Fibroblast of skin of abdomen (primary cell): ENCODE measurements at places on chromosomes 12 and 14.

- no peak for DNase-seq
Observed at GRCh38 chr14:95668235-95668772, 17.9 kb upstream of the TCL1B start.

- no peak for DNase-seq
Observed at GRCh38 chr14:81565441-81566290, 32.0 kb upstream of the SEL1L start.

GRCh38 chr12:121845701-121846100, 13.0 kb downstream of the HPD start:
- no peak for DNase-seq

DNA sequence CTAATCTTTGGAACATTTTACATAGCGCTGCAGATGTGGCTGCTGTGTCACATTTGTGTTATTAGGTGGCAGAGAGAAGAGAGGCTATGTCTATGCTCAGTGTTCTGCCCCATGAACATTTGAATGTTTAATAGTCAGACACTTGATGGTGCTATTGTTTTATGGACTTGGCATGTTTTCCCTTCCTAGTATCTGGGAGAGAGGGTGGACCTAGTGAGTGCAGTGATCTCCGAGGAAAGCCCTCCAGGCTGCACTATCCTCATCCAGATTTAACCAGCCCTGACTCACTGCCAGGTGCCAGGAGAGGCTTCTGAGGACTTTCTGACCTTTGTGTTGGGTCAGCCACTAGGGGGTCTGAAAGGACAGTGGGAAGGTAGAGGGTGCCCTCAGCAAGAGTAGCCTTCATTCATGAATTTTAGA, 24.3 kb downstream of the ZFC3H1 start:
- DNase-seq = no peak

DNA sequence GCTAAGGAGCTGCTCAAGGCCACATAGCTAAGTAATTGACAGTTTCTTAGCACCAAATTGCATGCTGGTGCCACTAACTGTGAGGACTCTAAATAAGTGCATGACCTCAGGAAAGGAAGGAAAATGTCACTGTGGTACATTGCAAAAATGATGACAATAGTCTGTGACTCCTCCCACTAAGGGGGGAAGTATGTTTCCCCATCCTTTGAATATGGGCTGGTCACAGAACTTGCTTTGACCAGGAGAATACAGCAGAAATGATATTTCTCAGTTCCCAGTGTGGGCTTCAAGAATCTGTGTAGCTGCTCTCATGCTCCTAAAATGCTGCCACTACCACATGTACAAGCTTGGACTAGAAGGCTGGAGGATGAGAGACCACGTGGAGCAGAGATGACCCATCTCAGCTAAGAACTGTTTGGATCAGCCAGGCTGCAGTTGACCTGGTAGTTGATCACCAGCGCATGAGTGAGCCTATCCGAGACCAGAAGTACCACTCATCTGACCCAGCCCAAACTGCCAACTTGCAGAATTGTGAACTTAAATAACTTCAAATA, 42.2 kb upstream of the NOS1 start:
- no peak for DNase-seq

DNA sequence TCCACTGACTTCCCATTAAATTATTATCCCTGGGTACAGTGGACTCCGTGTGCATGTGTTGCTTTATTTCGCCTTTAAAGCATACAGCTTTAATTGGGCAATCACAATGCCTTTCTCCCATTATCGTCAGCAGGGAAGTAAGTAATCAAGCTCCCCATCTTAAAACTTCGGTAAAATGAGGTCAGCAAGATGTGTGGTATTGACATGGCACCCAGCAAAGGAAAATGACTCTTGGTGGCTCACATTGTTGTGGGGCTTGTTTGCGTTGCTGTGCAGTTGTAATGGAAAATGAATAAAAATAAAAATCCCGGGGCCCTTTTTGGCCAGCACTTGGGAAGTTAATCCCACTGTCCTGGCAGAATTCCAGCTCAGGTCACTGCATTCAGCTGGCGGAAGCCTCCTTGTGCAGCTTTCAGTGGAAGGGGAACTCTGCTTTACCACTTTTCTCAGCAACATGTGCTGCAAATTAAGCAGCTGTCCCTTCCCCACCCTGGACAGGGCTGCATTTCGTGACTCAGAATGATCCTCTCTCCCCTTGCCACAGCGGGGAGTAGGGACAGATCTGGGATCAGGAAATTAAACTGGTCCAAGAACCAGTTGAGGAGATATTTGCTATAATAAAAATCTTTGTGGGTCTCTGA, 13.9 kb upstream of the ATP2A2 start:
- peak; percentile 86 for DNase-seq

- no peak for DNase-seq
Observed at GRCh38 chr14:73753887-73754795, 40.0 kb upstream of the PNMA1 start.

DNA sequence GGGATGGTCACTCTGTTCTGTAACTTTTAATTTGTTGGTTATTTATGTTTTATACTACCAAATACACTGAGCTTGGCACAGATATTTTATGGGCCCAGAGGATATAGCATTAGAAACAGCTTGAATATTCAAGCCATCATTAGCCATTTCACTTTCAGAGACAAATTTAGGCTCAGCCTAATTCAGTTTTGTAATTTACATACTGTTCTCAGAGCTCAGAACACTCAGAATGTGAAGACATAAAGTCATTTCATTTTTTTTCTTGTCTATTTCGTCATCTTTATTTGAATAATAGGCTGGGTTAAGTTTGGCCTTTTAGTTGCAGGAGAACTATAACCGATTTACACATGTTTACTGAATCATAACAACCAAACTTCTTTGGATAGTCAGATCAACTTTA, 361.7 kb downstream of the SNAPC1 start:
- no peak for DNase-seq

DNA sequence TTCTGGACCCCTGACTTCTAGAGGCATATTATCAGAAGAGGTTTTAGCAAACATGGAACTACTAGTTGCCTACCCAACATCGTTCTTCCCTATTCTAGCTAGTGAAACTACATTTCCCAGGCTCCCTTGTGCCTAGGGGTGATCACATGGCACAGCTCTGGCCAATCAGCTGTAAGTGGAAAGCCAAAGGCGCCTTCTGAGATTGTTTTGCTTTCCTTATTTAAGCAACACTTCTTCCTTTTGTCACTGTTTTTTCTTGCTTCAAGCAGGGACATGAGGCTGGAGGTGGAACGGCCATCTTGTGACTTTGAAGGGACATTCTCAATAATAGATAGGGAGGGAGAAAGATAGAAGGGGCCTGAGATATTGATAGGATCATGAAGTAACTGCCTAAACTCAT, 136.7 kb downstream of the ZNF664 start:
- DNase-seq = no peak

DNA sequence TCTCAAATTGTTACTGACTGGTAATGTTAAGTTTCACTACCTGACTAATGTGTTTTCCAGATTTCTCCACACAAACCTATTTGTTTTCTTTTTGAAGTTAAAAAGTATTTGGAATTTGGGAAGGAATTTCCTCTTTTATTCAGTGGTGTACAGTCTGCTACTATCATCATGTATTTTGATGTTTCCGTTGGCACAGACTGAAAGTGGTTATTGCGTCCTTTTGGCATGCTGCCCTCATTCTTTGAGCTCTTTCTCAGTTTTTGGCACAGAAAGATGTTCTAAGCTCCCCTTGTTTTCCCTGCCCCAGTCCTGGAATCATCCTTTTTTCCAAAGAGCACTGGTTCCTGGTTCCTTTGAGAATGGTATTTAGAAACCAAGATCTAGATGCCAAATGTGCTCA, 31.4 kb upstream of the RTRAF start:
- DNase-seq = peak; percentile 30

- DNase-seq = no peak
Observed at GRCh38 chr14:61365667-61366212, 44.4 kb downstream of the PRKCH start.

GRCh38 chr12:50190859-50191258, 23.7 kb upstream of the CERS5 start:
- DNase-seq = no peak

DNA sequence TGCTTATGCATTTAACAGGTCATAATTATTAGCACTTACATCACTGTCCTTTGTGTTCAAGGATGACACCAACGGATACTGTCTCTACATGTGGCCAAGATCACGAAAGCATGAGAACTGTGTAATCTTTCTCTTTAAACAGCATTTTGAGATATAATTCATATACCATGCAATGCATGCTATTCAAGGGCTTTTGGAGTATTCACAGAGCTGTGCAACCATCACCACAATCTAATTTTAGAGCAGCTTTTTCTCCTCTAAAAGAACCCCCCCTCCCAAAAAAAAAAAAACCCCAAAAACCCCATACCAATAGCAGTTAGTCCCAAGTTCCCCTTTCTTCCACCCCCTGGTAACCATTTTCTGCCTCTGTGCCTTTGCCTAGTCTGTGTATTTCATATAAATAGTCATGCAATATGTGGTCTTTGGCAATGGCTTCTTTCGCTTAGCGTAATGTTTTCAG, 60.6 kb downstream of the SPRING1 start:
- no peak for DNase-seq

DNA sequence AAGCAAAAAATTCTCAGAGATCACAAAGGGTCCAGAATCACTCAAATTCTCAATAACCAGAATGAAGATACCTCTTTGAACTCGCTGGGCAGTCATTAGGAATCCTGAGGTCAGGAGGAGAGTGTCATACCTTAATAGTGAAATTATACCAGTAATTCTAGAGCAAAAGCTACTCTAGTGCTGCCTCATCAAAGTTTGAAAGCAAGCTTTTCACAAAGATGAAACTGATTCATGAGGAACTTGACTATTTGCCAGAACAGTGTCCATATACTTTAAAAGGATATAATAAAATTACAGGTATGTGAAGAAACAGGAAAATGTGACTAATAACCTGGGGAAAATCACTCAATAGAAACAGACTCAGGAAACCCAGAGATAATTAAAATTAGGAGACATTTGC, 44.5 kb downstream of the EML5 start:
- no peak for DNase-seq

DNA sequence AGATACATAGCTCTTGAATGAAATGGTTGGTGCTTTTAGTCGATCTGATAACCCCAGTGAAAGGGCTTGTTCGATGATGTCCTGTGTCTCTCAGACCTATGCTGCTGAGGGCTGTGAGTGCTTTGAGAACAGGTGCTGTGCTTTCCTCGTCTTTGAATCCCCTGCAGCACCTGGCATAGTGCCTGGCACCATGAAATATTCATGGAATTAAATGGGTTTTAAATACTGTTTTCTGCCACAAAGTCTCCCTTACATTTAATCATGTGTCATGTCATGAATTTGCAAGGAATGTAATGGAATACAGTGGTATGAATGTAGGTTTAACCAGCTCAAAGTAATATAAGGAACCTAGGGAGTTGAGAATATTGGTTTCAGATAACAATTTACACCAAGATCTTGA, 220.5 kb upstream of the PRICKLE1 start:
- peak; percentile 81 for DNase-seq

- no peak for DNase-seq
Observed at GRCh38 chr14:34224221-34224620, 237.8 kb downstream of the SPTSSA start.
